T-helper 2 cell (primary cell): ENCODE measurements at places on chromosomes 1 and 21.

DNA sequence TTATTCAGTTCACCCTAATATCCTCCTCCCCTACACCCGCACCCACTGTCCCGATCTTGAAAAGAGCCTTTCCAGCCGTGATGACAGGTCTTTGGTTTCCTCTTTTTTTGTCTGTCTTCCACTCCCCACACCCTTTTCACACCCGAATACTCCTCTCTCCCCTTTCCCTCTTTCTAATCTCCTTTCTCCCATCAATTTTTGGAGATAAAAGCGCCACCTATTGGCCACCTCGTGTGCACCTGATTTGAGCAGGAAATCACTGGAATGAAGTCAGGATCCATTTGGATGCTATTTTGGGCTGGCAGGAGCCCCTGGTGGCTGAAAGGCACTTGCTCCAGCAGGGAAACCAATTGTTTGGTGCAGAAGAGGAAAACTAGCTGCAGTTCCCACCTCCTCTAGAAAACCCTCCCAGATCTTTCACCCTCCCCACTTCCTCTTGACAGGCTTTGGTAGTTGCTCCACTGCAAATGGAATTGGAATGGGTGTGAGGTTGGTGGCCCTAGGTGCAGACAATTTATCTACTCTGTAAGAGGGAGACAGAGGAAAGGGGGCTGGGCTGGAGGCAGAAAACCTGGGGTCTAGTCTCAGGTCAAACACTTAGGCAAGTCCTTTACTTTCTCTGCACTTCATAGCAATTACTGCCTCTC is 8.4 kb downstream of the FOXE3 start:
- DNase-seq, result no peak

DNA sequence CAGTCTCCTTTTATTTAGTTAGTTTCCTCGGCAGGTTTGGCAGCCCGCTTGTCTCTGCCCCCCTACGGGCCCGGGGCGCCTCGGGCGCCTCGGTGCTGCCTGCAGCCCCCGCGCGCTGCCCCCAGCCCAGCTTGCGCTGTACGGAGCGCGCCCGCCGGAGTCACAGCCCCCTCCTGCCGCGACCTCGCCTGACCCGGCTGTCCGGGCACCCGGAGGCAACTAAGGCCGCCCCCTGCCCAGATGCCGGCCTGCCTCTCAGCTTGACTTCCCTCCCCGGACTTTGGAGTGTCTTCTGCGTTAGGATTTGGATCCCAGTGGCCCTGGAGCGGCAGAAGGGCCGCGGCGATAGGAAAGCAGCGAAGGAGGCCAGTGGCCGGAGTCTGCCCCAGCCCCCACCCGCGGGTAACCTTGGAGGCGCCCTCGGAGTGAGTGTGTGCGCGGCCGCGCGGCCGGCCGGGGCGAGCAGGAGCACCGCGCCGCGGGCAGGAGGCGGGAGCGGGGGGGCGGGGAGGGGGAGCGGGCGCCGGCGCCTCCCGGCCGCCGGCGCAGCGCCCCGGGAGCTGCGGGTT is 7.6 kb downstream of the CDKN2C start:
- DNase-seq, result no peak

DNA sequence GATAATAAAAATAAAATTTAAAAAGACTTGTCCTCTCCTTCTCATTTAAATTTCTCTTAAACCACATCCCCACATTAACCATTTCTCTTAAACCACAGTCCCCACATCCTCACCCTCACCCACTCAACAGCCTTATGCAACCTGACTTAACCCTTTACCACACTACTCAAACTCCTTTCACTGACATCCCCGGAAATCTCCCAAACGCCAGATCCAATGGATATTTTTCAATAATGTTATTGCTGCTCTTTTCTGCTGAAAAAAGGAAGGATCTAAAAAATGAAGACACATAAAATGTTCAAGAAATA is 54.2 kb upstream of the EEIG2 start:
- peak; percentile 16 for DNase-seq

DNA sequence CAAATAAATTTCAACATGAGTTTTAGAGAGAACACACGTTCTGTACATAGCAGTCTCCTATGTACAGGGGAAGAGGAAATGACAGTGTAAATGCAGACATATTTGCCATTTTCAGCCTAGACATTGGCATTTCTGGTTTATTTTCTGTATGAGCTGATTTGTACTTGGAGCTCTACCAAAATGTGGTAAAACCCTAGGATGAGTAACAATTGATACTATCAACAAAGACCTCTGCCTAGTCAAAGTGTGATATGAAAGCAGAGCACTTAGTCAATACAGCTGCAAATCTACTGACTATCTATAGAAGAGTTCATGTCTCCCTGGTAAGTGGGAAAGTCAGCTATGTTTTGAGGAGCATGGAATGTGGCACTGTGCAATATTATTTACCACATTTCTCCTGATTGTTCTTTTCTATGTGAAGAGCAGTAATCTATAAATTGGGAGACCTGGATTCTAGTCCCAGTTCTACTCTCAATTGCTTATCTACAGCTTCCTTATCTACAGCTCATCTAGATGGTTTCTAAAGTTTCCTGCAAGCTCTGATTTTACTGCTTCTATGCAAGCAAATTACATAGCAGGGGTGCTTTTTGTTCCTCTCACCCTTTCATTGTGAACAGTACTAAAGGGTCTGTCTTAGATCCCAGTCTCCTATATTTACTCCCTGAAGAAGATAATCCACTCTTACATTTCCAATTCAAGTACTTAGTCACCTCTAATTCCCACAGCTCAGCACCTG is 334.2 kb downstream of the NTNG1 start:
- no peak for DNase-seq

GRCh38 chr21:46080171-46081021 is 17.5 kb upstream of the COL6A2 start:
- no peak for DNase-seq

GRCh38 chr1:150146849-150147542 is 2.7 kb upstream of the PLEKHO1 start:
- DNase-seq, result no peak

DNA sequence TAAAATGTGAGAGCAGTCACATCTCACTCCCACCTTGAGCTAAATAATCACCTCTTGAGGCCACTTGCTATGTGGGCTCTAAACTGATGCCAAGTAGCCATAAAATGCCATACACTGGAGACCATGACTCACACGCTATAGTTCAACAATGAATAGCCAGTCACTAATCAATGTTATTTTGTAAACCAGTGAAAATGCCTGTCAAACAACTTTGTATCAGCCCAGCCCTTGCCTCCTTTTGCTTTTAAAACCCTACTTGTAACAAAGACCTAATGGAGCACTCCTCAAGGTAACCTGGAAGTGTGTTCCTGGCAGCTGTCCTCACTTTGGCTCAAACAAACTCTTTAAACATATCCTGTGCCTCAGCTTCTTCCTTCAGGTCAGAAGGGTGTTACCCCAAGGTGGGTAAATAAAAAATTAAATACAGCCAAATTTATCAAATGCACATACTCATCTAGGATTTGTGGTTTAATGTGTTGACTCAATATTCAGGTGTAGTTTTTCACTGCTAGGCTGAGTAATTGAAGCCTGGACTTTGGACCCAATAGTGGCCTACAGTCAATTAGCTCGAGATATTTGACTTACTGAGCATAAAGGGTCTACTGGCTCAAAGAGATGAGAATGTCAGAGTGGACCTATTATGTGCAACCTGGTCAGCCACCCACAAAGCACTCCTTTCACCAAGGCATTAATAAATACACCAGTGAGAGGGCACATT is 154.3 kb downstream of the COQ8A start:
- DNase-seq, result no peak

DNA sequence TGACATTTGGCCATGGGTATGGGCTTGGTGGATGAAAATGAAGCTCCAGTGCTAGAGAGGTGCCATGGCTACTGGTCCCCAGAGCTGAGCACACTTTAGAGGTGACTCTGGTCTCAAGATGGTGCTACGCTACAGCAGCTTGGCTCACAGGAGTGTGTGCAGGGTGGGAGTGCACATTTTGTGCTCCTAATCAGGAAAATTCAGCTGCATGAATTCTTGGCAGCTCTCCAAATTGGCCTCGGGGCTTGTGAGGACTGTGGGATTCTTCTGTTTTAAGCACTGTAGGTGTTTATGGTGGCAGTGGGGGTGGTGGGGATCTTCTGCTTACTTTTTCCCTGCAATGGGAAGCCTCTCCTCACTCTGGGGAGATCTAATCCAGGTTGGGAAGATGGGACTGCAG is 17.3 kb upstream of the TIPRL start:
- DNase-seq, result no peak

GRCh38 chr1:246781212-246781611 is 57.0 kb downstream of the SCCPDH start:
- no peak for DNase-seq

DNA sequence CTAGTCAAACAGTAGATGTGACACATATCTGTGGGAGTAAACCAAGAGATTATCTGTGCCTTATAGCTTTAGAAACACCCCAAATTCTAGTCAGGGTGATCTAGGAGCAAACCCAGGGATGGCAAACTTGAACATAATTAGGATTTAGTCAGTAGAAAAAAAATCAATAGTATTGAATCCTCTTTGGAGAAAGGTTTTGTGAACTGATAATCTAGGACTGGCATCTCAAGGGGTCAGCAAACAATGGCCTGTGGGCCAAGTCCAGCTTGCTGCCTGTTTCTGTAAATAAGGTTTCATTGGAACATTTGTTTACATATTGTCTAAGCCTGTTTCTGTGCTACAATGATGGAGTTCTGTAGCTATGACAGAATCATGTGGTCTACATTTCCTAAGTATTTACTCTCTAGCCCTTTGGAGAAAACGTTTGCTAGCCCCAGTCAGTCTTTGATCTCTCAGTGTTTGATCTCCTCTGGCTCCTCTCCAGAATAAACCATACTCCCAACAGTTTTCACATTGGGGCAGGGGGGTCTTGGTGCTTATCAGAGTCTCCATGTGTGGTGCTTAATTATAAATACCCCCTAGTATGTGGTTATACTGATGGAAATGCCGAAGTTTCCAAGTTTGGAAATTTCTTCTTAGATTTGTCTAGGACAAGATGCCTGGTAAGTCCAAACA is 385.8 kb downstream of the NTNG1 start:
- DNase-seq, result no peak

DNA sequence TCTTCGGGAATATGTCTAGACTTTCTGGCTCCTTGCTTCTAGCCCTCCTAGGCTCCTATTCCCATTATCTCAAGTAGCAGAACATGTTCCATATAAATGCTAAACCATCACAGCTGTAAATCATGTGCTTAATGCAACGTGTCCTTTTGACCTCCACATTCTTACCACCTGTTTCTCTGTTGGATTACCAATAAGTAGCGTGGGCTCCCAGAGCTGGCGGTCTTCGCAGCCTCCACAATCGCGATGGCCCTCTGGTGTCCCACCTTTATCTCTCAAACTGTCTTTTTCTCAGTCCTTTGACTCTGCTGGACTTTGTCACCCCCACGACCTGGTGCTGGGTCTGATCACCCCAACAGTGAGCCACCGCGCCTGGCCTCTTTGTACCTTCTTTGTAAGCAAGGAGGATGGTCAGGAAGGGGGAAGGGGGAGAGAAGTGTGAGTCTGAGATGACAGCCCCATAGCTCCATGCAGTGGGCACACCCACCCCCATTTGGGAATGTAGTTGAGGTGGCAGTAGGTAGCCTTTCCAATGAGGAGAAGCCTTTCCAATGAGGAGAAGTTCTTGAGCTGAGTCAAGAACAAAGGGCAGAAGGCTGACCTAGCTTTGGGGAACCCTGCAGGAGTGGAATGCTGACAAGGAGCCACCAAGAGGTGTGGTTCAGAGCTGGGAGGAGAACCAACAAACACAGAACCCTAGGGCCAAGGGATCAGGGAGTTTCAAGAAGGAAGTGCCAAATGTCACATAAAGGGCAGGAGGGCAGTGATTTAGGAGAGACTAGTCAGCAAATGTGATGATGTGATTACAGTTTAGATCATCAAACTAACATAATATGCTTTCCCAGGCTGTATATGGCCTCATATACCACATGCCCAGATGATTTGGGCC is 14.2 kb downstream of the TRAF5 start:
- DNase-seq, result no peak

DNA sequence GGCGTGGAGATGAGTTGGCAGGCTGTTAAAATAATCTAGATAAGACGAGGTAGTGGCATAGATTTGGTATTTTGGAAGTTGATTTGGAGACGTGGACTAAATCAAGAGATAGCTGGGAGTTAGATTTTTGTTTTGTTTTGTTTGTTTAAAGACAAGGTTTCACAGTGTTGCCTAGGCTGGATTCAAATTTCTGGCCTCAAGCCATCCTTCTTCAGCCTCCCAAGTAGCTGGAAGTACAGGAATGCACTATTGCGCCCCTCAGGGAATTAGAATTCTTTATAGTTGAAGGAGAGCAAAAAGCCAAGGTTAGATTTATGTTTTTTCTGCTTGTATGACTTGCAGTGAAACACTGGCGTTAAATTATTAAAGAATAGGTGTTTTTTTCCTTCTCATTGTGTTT is 22.3 kb upstream of the SNRPE start:
- no peak for DNase-seq

GRCh38 chr1:98077691-98078090 is 156.9 kb upstream of the DPYD start:
- DNase-seq, result no peak

GRCh38 chr1:6401673-6402072 is 8.1 kb upstream of the ACOT7 start:
- DNase-seq, result no peak

DNA sequence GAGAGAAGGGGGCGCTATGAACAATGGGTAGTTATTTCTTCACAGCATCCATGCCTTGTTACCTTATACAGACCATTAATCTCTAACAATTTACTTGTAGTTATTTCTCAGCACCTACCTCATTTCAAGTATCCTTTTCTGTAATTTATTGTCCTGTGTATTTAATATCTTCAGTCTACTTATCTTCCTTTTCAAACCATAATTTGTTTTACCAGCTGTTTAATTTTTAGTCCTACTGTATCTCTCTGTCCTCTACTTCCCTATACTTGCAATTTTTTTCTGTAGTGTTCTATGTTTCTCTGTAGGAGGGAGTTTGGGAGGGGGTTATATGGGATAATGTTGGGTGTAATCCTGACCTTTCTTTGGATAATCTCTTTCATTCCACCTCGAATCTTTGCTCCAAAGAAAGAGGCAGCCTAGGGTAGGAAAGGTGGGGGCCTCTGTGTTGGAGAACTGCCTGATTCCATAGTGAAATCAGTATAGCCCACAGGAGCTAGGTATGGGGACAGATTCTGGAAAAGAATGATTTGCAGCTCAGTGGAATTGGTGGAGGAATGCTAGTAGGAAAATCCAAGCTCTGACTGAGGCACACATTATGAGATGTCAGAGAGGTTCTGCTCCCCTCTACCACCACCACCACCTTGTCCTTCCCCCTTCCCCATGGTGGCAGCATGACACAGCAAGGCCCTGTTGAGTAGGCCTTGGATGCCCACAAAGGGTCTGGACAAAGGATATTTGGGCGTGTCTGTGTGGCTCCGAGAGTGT is 642 bp downstream of the MLLT11 start:
- no peak for DNase-seq

GRCh38 chr1:244854865-244855578 is 9.3 kb downstream of the HNRNPU start:
- DNase-seq, result no peak

DNA sequence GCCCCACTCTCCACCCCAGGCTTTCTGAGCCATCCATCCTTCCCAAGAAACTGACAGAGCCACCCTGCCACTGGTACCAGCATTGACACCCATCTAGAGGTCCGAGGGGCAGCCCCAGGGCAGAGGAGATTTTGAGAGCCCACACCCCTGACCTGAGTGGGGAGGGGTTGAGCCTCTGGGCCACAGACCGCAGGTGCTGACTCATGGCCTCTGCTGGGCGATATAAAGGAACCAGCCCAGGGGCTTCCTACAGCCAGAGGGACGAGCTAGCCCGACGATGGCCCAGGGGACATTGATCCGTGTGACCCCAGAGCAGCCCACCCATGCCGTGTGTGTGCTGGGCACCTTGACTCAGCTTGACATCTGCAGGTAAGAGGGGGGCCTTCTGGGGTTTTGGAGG is at the start of gene PADI4:
TSS of gene PADI4 (plus strand) at position 252 of the 400 bp plus-strand sequence. CDS start at position 278, 26 bp downstream.
- DNase-seq, result no peak
